ENCODE measurements at places on chromosomes 6 and 20.

DNA sequence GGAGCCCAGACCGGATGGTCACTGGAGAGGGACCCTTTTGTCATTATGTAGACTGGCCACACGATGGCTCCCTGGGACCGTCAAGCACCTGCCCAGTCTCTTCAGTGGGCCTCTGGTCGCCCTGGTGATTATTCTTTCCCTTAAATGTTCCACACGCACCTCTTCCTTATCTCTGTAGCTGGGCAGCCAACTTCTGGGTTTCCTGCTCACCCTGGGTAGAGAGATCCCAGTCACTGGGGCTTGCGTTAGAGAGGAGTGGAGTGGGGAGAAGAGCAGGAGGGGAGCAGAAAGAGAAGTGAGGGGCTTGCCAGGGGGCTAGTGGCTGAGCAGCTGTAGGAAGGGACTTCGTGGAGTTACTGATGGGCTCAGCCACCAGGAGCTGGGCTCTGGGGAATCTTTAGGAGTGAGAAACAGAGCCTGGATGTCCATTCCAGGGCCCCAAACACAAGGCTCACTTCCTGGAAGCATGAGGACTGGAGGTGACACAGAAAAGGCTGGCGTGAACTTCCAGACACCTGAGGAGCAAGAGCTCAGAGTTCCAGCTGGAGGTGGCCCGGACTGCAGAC is 150.1 kb downstream of the DHX35 start:
- peak; percentile 54 for DNase-seq

- DNase-seq = no peak
These were observed 45.5 kb downstream of the PTPRK start for GRCh38 chr6:128474933-128475332.

DNA sequence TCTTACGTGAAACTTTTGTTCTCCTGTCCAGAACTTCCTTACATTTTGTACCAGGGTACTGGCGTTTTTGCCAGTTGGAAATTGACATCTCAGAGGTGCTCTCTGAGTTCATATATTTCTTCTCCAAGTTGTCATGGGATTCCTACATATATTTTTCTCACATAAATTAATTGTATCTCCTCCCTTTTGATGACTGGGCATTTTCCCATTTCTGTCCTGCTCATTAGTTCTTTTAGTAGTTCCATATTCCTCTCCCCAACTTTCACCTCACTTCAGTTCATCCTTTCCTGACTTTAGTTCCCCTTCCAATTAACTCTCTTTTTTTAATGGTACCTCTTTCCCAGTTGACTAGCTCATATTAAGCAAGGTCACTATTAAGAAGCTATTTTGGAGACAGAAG is 10.8 kb downstream of the ZKSCAN8 start:
- DNase-seq = no peak

GRCh38 chr6:131062241-131063027 is 611 bp downstream of the EPB41L2 start:
- DNase-seq = no peak

DNA sequence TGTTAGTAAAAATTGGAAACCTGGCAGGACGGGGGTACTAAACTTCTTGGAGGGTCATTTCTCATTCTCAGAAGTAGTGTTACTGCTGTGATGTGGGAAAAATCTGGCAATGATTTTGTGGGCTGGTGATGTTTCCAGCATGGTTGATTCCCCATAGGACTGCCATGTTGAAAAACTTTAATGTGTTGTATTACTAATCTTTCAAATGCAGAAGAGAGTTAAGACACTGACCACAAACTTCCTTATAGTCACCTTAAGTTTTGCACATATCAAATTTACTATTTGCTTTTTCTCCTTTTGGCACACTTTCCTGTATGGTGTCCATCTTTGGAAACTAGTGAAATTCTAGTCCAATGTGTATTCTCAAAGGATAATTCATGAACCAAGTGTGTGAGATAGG is 236.2 kb upstream of the TAB2 start:
- no peak for DNase-seq

DNA sequence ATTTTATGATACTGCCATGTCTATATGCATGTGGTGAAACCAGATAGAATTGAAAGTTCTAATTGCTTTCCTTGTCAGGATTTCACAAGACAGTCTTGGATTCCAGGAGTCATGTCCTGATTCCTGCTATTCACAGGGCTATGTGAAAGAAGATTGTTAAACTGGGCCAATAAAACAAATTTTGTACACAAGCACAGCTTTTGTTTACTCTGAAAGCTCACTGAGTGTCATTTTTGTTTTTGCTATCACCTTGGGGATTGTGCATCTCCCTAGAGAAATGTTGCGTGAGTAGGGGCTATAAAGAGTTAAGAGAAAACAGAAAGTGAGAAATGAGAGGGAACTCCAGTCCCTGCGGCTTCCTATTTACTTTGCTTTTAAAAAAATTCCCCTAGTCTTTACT is 627.5 kb downstream of the PKHD1 start:
- DNase-seq = no peak

DNA sequence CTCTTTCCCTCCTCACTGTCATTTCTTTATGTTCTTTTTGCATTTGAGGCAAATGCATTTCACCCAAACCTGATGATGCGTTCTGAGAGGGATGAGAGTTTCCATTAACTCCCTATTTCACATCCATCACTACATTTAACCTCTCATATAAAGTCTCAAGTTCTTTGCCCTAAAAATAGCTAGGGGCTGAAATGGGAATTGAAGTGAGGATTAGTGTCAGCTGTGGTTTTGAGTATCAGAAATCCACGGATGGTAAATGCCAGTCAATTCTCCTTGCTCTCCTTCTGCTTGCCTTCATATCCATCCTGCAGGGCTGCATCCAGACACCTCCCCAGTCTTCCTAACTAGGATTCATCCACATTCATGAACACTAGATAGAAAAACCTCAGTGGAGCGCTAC is 10.0 kb upstream of the DTNBP1 start:
- no peak for DNase-seq

DNA sequence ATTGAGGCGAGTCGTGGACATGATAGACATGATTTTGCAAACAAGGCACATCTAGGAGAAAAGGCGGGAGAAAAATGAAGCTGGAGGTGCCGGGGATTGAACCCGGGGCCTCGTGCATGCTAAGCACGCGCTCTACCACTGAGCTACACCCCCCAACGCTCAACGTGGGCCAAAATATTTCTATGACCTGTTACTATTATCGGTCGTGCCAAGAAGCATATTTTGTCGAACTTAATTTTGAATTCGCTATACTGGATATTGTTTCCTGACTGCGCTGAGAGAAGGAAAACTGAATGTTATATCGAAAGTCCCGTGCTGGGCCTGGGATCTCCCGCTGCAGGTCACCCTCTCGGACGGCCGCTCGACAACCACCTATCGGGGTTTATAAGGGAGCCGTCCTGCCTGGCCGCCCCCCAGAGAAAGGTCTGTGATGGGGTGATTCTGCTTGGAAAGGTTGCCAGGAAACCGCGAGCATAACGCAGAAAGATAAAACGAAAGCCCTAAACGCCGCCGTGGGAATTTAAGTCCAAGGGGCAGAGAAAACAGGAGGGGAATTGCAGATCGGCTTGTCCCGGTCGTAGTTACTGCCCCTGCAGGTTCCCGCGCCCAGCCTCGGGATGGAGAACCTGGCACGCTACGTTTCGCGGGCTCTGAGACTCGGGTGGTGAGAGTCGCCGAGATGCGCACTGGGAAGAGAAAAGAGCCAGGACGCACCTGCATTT is 60.0 kb downstream of the TRIM27 start:
- peak; percentile 84 for DNase-seq

DNA sequence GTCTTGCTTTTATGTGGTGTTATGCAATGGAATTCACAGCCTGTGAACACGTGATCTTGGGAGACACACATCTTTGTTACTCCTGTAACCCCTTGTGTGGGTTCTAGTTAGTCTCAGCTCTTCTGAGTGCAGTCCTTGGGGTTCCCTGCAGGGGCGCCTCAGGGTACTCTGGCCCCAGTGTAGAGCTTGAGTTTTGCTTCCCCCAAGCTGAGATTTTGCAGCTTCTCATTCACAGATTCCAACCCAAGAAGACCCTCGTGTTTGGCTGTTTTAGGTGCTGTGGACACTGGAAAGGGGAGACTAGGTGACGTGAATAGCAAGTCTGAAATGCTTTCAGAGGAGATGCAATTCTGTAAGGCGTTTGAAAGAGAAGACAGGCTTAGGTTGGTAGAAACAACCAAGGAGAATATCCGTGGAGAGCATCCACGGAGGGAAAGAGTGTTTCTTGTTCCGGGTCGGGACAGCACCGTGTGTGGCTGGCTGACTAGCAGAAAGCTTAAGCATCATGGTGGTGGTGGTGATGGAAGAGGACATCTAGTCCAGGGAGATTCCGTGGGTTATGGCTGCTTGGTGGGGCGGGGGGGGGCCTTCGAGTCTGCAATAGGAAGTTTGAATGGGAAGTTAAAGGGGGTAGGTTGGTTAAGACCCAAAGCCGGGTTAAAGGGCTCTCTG is 30.1 kb downstream of the DUSP22 start:
- no peak for DNase-seq

DNA sequence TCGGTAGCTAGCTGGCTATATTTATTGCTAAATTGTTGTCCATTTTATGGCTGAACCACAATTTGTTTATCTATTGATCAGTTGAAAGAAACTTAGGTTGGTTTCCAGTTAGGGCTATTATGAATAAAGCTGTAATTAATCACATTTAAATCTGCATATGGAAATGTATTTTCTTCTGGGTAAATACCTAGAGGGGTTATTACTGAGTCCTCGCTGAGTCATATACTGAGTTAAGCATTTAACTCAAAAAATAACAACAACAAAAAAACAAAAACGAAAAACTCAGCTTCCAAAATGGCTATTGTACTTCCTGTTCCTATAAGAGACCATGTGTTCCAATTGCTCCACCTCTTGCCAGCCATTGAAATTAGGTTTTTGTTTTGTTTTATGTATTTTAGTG is 258.2 kb downstream of the TBC1D32 start:
- no peak for DNase-seq

DNA sequence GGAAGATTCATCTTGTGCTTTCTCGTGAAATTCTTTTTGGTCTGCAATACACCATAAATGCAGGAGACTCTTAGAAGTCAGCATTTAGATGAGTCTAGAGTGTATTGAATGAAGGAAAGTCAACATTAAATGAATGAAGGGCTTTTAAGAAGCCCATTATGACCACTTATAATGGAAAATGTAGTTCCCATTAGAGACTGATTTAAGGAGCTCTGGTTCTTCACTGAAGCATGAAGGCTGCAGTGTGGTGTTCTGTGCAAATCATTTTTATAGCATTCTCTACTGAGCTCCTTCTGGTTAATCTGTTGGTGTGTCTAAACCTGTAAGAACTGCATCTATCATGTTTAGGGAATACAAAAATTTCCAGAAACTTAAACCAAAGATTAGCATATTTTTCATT is 19.7 kb downstream of the NCOA7 start:
- no peak for DNase-seq

- DNase-seq = no peak
These were observed 21.7 kb downstream of the MYB start for GRCh38 chr6:135202836-135203235.

GRCh38 chr6:111183702-111184517 is 96.6 kb downstream of the SLC16A10 start:
- no peak for DNase-seq

GRCh38 chr6:136134268-136134667 is 115.8 kb downstream of the MTFR2 start:
- DNase-seq = no peak

- DNase-seq = no peak
These were observed 384.7 kb downstream of the C6orf118 start for GRCh38 chr6:164924674-164925073.

GRCh38 chr6:165678429-165678828 is 15.4 kb upstream of the PDE10A start:
- no peak for DNase-seq

GRCh38 chr20:24796236-24796635 is 152.8 kb upstream of the CST7 start:
- DNase-seq = no peak

DNA sequence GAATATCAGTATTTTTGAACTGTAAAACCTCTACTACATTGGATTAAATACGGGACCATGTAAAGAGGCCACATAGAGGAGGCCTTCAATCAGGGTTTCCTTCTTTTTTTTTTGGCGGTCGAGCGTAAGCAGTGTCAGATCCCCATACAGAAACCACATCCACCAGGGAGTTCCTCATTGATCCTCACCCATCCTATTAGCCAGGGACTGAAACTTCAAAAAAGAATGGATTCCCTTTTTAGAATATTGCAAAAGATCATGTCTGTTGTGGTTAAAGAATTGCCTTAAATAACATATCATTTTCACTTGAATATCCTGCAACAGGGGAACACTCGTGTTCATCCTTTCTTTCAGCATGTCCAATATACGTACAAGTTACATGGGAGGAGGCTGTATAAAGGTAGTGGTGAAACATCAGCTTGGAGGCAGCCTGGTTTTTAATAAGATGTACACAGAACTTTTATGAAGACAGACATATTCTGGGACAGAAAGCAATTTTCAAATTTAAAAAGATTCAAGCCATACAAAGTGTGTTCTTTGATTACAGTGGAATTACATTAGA is 96.1 kb downstream of the PPP1R14C start:
- no peak for DNase-seq

DNA sequence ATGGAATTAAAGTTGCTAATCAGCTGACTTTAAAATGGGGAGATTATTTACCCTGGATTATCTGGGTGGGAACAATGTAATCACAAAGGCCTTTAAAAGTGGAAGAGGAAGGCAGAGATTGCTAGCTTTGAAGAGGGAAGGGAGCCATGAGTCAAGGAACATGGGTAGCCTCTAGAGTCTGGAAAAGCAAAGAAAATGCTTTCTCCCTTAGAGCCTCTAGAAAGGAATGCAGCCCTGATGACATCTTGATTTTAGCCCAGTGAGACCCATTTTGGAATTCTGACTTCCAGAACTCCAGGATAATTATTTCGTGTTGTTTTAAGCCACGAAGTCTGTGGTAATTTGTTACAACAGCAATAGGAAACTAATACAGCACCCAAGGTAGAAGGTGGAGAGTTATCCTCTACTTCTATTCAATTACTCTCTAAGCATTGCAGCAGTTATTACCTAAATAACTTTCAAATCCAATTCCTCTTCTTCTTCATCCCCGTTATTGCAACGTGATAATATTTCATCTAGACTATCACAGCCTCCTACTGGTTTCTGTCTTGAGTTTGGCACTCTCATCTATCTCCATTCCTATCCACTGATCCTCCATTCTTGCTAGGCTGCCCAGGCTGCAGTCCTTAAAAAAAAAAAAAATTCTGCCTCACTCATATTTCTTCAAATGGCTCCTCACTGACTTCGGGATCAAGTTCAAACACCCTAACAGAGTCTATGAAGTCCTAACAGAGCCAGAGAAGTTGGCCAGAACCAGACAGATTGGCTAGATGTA is 224.3 kb downstream of the BTBD9 start:
- DNase-seq = no peak

GRCh38 chr6:27049863-27050781 is 197.4 kb upstream of the PRSS16 start:
- no peak for DNase-seq

DNA sequence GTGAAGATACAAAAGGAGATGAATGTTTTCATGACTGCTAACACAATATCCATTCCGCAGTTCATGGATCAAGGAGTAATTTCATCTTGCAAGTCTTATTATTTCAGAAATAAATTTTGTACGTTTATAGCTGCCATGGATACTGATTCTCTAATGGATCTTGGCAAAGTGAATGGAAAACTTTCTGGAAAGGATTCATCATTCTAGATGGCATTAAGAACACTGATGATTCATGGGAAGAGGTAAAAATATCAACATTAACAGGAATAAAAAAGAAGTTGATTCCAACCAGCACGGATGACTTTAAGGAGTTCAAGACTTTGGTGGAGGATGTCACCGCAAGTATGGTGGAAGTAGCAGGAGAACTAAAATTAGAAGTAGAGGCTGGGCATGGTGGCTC is 2.8 kb downstream of the HUS1B start:
- DNase-seq = no peak

GRCh38 chr6:135993361-135993760 is 141.9 kb downstream of the PDE7B start:
- no peak for DNase-seq

Data from LoVo (cell line).